Colonic mucosa (tissue), 4 donors: ENCODE measurements at places on chromosomes 7 and 10. TPM values are rescaled to one million over a fixed set of nuclear protein-coding genes. Genes with fewer than 3 reads are reported as not detected.

The IFIT1 gene
- total RNA-seq, result 5.4 TPM

DNA sequence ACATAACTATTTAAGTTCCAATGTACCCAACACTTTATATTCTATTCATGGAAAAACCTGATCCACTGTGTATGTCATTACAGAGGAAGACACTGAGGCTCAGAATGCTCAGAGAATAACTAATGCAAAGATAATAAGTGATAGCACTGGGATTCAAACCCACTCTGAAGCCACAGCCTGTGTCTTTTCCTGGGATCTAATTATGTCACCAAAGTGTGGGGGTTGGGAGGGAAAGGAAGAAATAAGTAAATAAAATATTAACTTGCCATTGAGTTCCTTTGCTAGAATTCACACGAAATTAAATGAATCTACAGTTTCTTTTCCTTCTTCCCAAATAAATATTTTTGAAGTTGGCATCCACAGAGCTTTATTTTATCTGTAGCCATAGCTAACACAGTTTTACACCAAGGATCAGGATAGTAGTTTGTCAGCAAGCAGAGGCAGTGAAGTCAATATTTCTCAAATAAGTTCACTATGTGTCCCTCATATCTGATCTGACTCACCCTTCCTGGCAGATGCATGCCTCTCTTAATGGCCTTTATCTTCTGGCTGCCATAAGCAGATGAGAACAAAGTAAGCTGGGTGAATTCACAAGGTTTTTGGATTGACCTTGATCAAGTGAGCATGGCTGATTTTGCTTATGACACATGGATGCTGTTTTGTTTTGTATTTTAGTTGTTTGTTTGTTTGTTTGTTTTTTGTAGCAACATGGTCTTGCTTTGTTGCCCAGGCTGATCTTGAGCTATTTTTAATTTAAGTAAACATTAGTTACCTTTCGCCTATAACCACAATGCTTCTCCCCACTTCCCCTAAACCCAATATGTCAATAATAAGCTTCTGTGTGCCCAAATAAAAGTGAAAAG is 6.3 kb downstream of the RAPGEF5 start:
- DNase-seq, result no peak

The CFAP70 gene
- total RNA-seq, result 0.72 TPM

DNA sequence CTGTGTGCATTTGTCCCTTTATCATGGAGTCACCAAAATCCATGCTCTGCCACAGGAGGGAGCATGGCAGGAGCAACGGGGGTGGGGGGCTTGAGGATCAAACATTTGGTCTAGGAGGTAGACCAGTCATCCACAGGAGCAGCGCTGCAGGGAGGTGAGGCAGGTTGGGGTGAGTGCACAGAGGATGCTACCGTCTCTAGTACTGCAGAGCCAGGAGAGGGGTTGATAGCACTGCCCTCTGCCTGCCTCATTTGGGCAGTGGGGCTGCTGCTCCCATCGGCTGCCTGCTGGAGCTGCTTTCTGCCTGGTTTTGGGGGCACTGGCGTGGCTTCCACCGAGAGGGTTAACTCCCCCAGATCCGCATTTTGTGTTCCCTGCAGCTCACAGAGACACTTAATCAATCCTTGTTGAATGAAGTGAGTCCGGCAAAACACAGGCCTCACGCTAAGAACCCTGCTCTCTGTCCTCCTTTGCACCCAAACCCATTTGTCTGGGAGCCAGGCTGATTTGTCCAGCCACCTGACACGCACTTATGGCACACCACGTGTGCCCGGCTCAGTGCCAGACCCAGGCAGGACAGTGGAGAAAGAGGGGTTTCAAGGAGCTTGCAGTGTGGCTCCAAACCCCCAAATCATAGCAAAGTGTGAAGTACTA is 527.1 kb upstream of the FOXK1 start:
- DNase-seq, result no peak

GRCh38 chr10:99080275-99080945 is 155.2 kb downstream of the HPSE2 start:
- DNase-seq, result no peak

- no peak for DNase-seq
These were observed 138.8 kb downstream of the JCAD start for GRCh38 chr10:29920408-29921070.

GRCh38 chr7:69764147-69764546 is 165.9 kb downstream of the AUTS2 start:
- no peak for DNase-seq

GRCh38 chr10:43396061-43396927 is 12.7 kb downstream of the HNRNPF start:
- peak; percentile 86 for DNase-seq

DNA sequence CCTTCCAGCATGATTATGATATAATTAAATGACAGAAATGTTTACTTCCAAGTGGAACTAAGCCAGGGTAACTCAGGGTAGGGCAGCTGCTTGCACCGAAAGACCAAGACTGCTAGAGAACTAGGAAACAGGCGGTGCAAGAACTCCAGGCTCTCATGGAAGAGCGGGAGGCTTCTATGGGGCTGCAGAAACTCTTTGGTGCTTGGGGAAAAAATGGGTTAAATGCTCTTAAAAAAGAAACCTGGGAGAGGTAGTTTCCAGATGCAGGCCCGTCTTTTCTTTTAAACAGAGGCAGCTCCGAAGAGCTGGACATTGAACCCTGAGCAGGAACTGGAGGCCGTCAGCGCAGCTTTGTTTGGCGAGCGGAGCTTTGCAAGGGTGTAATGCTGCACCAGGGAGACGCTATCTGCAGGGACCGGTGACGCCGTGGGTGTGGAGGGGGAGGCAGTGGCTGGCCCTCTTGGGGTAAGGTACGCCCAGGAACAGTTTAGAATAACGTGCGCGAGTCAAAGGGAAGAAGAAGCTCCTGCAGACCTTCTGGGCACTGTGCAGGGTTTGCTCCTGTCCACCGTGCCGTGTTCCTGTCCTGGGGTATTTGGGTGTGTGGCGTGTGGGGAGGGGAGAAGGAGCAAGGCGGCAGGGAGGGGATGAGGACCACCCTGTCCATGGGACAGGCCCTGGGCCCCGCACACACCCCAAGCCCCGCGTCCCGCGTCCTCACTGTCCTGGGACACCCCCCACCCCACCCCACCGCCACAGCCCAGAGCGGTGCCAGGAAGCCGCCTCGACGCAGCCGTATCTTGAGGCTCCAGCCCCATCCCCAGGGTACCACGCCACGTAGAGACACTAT is 59.0 kb downstream of the EGFR start:
- peak; percentile 92 for DNase-seq

GRCh38 chr7:152866125-152866524 is 106.6 kb downstream of the ACTR3B start:
- no peak for DNase-seq

DNA sequence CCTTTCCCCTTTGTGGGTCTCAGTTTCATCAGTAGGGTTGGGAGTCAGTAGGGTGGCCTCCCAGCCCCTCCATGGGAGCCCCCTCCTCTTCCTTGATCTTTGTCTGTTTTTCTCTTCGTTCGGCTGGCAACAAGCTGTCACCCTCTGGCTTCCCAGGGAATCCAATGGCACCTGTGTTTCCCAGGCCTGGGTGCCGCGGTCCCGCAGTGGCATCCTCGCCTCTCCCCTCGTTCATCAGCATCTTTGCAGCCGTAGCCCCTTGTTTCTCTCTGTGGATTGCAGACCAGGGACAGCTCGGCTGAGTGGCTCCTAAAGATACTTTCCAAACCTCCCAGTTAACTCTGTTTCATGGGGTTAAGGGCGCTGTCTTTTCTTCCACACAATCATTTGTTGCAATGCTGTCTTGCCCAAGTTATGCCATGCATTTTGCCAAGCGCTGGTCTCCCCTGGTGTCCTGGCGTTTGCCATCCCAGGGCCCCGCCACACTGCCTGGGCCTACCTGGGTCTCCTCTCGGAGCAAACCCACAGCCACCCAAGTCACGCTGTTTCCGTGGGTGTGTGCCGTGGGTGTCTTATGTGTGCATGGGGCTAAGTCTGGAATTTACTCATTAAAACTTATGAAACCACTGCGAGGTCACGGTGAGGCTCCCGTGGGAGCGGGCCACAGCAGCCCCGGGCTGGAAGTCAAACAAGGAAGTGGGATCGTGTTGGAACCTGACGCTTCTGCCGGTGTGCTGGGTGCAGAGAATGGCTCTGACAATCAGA is 189.4 kb upstream of the SHH start:
- DNase-seq, result no peak

DNA sequence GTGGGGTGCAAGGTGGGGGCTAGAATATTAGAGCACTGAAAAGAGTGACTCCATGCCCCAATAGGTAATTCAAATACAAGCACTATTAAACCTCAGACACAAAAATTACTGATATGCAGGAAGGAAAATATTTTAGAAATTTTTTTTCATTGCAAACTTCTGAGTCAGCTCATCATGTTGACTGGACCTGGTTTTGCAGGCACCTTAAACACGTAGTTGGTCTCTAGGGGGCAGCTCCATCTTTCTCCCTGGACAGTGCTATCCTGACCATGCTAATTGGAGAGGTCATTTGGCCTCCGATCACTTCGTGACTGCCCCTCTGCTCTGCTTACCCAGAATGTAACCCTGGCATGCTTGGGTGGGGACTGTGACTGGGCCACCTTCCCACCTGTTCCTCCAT is 368.4 kb upstream of the MKI67 start:
- no peak for DNase-seq

DNA sequence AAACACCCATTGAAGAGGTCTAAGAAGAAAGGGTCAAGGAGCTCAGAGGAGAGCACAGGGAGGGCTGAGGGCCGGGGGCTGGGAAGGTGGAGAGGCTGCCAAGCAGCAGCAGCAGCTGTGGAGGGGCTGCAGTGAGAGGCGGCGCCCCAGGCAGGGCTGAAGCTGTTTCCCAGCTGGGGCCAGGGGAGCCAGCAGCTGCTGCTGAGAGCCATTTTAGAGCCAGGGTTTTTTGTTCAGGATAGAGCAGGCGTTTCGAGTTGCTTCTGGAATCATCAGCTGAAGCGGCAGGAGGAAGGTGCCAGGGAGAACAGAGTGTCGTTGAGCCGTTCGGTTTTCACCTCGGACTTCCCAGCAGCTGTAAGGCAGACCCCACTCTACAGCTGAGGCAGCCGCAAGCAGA is 62.7 kb downstream of the LANCL2 start:
- no peak for DNase-seq

The EDRF1 gene
- total RNA-seq, result 20.4 TPM

GRCh38 chr7:50826371-50827172 is 43.9 kb upstream of the GRB10 start:
- DNase-seq, result peak; percentile 3

The OPALIN gene
- not detected for total RNA-seq

The ZNF394 gene
- total RNA-seq, result 29.8 TPM

DNA sequence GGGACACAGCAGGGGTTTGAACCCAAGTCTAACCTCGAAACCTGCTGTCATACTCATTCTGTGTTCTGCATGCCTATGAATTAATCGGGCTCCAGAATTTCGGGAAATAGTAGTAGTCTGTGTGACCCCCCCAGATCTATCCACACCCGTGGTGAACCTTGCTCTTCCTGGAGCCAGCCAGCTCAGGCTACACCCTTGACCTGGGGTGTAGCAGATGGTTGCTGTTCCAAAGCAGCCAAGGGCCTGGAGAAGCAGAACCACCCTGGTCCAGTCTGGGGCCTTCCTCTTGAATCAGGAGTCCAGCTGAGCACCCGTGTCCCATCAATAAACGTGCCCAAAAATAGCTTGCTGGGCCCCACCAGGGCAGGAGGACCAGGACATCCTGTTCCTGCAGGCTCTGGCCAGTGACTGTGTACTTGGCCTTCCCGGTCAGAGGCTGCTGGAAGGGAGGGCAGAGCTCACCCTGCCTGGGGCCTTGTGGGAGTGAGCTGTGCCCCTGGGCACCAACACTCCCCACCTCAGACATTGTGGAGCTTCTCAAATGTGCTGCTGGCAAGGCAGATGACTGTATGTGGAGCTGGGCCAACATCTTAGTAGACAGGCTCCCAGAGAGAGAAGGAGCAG is 101.2 kb upstream of the ZNF716 start:
- DNase-seq, result no peak

The CHRM2 gene
- 6.1 TPM for total RNA-seq

- no peak for DNase-seq
These were observed 34.1 kb downstream of the DNAJB9 start for GRCh38 chr7:108603656-108604306.

- DNase-seq, result no peak
These were observed 180.6 kb downstream of the ABCA13 start for GRCh38 chr7:48351900-48352299.
